CD8-positive, alpha-beta memory T cell (primary cell): ENCODE measurements at places on chromosomes 3 and 15.

DNA sequence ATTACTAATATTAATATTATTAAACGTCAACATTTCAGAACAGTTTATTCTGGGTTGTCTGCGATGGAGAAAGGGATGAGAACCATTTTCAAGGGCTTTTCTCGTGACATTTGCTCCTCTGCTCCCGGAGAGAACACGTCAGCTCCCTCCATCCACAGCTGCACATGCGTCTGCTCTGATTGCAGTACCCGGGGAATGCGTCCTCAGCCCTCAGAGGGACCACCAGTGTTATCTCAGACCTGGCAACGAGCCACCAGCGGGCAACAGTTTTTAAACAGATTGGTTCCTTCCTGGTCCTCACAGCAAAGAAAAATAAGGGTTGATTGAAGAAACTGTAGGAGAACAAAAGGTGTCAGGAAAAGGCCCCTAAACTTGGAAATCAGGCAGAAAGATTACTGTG is 202.2 kb upstream of the ADAMTS9 start:
- DNase-seq: no peak

DNA sequence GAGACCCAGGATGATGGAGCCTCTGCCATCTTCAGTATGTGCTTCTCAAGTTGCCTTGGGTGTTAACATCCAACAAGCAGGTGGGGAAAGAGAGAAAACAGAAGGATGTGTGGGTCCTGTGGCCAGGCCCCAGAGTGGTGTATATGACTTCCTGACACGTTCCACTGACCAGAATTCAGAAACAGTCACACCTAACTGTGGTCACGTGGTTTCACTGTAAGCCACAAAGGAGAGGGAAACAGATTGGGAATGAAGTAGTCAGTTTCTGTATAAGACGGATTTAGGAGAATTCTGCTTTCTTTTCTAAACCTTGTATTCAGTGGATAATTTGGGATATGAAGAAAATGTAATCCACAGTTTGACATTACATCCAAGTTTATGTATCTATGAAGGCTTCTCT is 454.1 kb upstream of the IL12A start:
- no peak for DNase-seq

DNA sequence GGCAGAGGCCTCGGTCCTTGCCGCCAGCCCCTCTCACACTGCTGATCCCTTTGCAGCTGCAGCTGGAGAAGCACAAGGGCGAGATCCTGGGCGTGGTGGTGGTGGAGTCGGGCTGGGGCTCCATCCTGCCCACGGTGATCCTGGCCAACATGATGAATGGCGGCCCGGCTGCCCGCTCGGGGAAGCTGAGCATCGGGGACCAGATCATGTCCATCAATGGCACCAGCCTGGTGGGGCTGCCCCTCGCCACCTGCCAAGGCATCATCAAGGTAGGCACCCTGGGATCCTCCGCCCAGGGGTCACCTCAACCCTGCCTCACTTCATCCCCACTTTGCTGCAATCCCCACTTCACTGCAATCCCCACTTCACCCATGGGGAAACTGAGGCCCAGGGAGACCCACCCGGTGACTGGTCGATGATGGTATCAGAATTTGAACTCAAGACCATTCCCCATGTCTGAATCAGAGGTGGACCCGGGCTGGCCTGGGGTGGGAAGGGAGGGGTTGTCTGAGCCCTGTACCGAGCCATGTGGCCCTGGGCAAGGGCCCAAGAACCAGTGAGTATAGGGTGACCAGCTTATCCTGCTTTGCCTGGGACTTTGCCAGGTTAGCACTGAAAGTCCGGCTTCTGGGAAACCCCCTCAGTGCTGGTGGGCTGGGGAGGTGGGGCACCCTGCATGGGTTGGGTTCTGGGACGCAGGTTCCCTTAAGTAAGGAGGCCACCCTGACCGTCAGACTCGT is 162.9 kb downstream of the NSMCE3 start:
- no peak for DNase-seq

GRCh38 chr3:129226374-129226773 is 23.0 kb upstream of the COPG1 start:
- DNase-seq: no peak

- DNase-seq: no peak
Measured at GRCh38 chr15:52559022-52559421, 9.8 kb downstream of the ARPP19 start.

- DNase-seq: no peak
Measured at GRCh38 chr3:167441256-167441655, 32.6 kb downstream of the SERPINI2 start.

DNA sequence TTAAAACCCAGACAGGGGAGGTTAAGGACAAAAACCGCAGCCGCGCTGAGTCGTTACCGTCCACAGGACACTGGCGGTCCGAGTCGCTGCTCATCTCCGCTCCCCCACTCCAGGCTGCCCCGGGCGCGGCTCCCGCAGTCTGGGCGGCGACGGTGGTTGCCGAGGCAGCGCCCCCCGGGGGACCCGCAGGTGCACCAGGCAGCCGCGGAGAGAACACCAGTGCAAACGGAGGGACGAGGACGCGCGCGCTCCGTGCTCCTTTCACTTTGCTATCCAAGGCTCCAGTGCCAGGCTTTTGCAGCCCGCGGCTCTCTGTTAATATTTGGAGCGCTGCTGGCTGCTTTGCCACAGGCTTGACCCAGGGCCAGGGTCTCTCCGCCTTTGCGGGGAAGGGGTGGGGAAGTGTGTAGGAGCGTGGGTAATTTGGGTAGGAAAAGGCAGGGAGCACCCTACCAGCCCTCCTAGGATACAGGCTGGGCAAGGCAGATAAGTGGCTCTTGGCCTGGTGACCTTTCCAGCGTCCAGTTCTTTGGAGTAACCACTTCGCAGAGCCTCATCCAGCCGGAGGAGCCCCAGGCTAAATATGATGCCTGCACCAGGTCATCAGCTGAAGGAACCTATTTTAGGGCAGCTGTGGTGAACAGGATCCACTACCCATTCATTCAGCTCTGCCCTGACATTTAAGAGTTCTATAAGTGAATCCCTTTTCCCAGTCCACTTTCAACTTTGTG is at the start of gene GADL1:
GADL1 (minus strand) TSS at position 141 of the 731 bp plus-strand sequence; CDS start at position 94, 47 bp downstream.
- DNase-seq: no peak

DNA sequence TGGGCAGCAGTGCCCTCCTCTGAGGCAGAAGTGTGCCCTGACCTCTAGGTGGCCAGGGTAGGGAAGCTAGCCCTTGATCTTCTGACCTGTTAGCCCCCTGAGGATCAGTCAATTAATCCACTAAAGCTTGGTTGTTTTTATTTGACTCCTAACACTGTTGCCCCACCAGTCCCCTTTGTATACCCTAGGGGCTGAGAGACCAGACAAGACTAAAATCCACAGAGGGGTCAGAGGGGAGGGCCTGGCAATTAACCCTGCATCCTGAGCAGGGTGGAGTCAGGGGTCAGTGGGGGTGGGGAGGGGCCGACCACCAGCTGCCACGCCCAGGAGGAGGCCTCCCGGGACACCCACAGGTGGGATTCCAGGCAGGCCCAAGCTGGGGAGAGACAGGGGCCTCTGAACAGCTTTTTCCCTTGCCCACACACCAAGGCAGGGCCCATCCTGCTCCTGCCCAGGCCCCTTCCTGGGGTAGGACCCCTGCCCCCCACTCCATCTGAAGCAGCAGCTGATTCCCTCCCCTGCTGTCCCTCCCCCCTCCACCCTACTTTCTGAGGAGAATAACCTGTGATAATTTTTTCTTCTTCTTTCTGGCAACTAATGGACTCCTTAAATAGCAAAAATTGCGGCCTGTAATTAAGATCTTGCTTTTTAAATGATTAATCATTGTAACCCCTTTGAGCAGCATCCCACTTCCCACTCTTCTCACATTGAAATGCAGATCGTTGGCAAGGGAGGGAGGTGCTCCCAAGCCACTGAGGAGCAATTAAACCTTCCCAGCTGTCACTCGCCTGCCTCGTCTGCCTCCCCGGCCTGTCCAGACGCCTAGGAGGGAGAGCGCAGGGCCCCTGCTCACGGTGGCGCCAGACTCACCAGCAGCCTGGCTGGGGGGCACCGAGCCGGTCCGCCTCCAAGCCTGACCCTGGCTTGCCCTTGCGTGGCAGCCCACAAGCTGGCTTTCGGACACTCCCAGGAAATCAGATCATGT is 51.9 kb downstream of the RHCG start:
- DNase-seq: no peak

GRCh38 chr3:37991823-37992222 is 1.2 kb downstream of the VILL start:
- no peak for DNase-seq

DNA sequence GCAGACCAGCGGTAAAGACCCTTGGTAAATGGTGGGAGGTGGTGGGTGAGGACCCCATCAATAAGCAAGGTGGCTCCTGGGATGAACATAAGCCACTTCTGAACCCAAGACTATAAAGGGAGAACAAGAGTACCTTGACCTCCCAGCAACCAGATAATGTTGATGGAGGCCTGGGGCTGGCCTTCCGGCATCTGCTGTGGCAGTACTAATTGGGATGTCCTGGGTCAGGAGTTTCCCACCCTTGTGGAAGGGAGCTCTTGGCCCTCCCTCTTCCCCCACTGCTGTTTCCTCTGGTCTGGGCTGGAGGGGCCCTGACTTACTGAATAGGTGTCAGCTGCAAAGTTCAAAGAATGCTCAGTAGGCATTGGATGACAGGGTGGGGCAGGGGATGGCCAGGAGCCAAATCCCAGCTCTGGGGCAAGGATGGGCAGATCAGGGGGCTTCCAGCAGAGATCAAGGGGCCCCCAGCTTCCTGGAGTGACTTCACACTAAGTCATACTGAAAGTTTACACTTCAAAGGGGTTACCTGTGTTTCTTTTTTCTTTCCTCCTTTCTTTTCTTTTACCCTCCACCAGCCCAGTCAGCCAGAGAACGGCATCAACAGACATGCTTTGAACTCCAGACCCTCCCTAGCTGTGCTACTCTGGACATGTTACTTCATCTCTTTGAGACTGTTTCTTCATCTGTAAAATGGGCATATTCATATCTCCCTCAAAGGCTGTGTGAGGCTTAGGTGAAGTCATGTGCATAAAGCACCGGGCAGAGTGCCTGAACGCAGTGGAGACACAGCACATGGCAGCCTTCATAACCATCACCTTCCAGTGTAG is 1.5 kb downstream of the RBP1 start:
- no peak for DNase-seq

DNA sequence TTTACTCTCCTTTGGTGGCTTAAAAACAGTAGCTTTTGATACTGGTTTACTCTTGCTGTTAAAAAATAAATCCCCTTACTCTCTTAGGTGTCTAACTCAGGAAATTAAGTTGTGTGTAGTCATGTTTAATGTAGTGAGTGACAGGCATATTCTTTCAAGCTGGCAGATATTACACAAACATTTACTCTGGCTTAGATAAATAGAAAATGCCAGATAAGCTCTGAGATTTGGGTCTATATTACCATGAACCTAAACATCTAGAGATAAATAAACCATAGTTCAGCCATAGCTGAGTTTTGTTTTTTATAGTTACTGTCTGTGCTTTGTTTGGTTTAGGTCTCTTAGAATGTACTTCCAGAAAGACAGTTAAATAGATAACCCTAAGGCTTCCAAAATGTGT is 2.4 kb downstream of the SEMA6D start:
- DNase-seq: no peak

- DNase-seq: no peak
Measured at GRCh38 chr3:63324621-63325020, 46.5 kb downstream of the SYNPR start.

DNA sequence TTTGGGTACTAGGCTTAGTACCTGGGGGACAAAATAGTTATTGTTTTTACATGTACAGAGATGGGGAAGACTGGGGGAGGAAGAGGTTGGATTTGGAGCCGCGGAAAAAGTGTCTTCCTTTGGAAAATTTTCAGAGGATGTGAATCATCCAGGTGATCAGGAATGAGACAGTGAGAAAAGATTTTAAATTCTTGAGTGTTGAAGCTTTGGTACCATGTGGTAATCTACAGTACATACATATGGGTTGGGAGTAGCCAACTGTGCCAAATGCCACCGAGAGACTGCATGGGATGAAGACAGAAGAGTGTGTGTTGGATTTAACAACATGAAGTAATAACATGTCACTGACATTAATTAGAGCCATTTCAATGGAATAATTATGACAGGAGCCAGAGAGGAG is 1238.2 kb downstream of the ROBO1 start:
- no peak for DNase-seq

DNA sequence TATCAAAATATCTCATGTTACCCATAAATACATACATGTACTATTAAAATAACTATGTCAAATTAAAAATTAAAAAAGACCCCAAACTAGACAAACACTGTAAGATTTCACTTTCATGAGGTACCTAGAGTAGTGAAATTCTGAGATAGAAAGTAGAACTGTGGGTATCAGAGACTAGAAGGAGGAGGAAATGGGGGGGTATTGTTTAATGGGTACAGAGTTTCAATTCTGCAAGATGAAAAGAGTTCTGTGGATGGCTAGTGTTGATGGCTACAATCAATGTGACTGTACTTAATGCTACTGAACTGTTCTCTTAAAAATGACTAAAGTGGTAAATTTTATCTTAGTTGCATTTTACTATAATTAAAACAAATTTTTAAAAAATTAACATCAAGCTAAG is 36.6 kb downstream of the RFX7 start:
- no peak for DNase-seq

DNA sequence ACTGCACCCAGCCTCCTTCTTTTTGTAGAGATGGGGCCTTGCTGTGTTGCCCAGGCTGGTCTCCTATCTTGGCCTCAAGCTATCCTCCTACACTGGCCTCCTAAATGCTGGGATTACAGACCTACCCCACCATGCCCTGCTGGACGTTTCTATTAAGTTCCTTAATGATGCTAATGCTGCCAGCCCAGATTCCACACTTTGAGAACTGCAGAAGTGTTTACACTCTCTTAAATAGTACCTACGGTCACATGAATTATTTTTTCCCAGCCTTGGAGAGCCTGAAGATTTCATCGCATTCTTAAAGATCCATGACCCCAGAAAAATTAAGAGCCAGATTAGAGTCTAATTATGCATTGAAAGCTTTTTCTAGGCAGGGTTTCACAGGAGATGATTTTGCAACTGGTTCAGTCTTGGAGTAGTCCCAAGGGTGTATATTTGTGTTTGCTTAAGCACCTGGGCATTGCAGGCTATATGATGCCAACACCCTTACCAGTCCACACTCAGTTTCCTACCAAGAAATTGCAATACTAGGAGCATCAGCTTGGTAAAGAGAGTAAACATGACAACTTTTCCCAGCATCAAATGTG is 36.6 kb downstream of the TM4SF4 start:
- DNase-seq: no peak

- DNase-seq: no peak
Measured at GRCh38 chr3:73766599-73767381, 142.0 kb upstream of the PDZRN3 start.

GRCh38 chr3:43175541-43175940 is 69.7 kb upstream of the POMGNT2 start:
- no peak for DNase-seq

- no peak for DNase-seq
Measured at GRCh38 chr3:182973047-182973446, 7.3 kb downstream of the DCUN1D1 start.

DNA sequence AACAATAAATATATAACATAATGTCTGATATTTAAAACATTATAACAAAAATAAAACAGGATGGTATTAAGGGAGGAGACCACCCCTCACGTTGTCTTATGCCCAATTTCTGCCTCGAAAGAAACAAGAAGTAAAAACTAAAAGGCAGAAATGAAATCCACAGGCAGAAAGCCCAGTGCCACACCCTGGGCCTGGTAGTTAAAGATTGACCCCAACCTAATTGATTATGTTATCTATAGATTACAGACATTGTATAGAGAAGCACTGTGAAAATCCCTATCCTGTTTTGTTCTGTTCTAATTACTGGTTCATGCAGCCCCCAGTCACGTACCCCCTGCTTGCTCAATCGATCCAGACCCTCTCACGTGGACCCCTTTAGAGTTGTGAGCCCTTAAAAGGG is 22.3 kb upstream of the ACP3 start:
- no peak for DNase-seq

GRCh38 chr3:183013856-183014255 is 33.5 kb upstream of the DCUN1D1 start:
- DNase-seq: no peak
